Osteoblast (primary cell): ENCODE measurements at places on chromosomes 12 and 14. TPM values are rescaled to one million over a fixed set of nuclear protein-coding genes. Genes with fewer than 3 reads are reported as not detected.

- DNase-seq: no peak
These were observed 26.5 kb downstream of the PACS2 start for GRCh38 chr14:105340821-105341733.

- no peak for DNase-seq
These were observed 211.8 kb upstream of the AVPR1A start for GRCh38 chr12:63362791-63363190.

GRCh38 chr14:103103461-103104388, 9.2 kb downstream of the EXOC3L4 start:
- peak; percentile 95 for DNase-seq

DNA sequence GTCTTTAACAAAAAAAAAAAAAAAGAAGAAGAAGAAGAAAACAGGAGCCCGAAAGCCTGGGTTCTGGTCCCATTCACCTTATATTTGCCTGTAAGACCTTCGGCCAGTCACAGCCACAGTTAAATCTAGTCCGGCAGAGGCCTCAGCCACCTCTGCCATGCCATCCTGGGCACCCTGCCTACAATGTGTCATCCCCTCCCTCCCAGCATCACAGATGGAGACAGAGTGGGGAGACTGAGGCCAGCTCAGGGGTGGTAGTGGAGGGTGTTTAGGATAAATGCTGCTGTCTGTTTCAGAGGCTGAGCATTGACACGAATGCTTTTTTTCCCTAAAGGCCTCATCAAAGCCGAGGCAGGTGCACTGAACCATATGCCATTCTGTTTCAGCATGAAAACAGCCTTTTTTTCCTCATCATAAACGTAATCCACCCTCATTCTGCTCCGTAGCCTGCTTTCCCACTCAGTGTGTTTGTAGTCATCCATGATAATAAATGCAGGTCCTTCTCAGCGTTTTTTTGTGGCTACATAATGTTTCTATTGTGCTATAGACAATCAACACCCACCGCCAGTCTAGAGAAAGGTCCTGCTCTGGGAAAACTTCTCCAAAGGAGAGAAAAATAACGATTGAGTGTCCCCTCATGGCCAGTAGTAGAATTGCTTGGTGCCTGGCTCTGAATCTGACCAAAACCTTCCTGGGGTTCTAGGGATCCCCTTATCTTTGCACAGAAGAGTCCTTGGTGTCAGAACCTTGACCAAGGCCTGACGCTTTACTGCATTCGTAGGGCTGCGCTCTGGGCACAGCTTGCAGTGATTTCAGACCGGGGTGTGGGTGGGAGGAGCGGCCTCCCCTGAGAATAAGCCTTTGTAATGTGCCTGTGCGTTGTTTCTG, 41.1 kb upstream of the TSPAN9 start:
- DNase-seq: peak; percentile 84

GRCh38 chr12:57236925-57237595, 7.5 kb downstream of the SHMT2 start:
- DNase-seq: peak; percentile 89

- DNase-seq: peak; percentile 97
These were observed 104.1 kb downstream of the LGMN start for GRCh38 chr14:92644171-92644969.

DNA sequence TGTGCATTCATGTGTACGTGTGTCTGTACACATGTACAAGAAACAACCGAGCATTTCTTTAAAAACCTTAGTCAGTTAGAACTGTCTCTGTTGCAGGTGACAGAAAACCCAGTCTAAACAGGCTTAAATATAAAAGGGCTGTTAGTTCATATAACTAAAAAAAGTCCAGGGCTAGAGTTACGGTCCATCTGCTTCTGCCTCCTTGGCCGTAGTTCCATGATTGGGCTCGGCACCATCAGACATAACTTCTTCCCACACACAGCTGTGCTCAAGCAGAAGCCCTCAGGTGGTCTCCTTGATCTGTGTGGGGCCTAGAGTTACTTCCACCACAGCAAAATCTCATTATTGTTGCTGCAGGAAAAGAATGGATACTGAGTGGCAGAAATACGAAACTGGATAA, 34.6 kb downstream of the CKB start:
- DNase-seq: no peak

- DNase-seq: no peak
These were observed 15.0 kb upstream of the FOXG1 start for GRCh38 chr14:28751467-28752058.

GRCh38 chr12:3453990-3454680, 36.9 kb upstream of the PRMT8 start:
- DNase-seq: peak; percentile 93

- DNase-seq: no peak
These were observed 374.9 kb downstream of the GXYLT1 start for GRCh38 chr12:41769810-41770209.

DNA sequence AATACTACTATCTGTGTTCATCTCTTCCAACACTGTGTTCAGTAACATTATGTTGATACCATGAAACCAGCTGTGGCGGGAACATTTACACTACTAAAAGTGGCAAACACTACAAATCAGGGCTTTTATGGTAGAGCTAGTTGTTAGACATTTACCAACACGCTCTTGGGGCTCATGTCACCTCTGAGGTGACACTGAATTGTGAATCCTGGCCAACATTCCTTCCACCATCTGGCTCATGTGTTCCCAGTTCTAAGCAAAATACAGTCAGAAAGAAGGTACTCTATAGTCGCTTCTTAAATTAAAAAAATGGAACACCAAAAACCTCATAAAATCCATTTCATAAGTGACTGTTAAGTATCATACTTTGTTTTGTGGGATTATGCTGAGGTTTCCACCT, 436.6 kb downstream of the FUT8 start:
- DNase-seq: no peak

- DNase-seq: no peak
These were observed 7.6 kb downstream of the RASSF9 start for GRCh38 chr12:85828576-85828975.

GRCh38 chr12:111184161-111184560, 184.7 kb downstream of the PHETA1 start:
- no peak for DNase-seq

DNA sequence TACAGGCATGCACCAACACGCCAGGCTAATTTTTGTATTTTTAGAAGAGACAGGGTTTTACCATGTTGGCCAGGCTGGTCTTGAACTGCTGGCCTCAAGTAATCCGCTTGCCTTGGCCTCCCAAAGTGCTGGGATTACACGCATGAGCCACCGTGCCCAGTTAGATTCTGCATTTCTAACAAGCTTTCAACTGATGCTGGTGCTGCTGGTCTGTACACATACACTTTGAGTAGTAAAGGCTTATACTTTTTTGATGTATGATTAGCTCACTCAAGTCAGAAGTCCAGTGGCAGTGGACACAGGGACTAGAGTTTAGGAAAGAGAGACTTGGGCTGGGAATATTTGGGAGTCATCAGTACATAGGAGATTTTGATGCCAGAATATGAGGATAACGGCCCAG, 2.2 kb upstream of the TBC1D15 start:
- DNase-seq: no peak

DNA sequence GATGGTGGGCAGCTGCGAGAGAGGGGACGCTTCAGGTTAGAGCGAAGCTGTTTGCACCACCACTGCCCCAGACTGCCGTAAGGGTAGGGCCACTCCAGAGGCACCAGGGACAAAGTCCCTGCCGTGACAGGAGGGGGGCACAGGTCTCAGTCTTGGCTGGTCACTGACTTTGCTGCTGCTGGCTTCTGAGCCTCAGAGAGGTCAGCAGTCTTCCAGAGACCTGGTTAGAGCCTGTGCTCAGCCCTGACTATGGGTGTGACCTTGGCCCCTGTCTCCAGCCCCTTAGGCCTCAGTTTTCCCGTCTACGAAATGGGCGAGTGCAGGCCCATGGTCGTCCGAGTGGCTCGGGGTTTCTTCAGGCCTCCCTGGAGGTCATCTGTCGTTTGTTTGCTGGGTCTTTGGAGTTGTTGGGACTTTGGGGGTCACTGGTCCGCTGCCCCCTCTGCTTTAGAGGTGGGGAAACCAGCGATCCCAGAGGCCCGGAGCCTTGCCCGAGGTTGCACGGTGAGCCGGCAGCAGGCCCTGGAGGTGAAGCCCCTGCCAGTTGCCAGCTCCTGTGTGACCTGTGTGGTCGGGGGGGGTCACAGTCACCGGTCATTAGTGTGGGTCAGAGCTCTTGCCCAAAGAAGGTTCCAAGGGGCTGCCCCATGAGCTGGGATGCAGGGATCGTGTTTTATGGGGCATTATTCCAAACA, 15.3 kb downstream of the MEG3 start:
- peak; percentile 39 for DNase-seq

- peak; percentile 8 for DNase-seq
These were observed 81.3 kb downstream of the RALGAPA1 start for GRCh38 chr14:35727764-35728163.

DNA sequence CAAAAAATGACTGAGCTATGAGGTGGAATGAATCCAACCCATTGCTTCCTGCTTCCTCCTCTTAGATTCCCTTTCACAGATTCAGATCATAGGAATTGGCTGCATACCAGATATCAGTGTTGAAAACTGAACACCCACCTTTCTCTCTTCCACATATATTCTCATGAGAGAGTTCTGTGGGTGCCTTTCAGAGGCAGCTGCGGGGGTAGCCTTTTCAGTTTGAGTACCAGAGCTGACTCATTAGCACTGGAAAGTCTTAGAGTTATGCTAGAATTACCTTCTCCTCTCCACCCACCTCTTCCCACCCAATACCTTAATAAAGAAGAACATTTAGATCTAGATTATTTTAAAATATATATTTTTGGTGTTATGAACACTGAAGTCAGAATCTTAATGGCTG, 495.4 kb upstream of the SEL1L start:
- no peak for DNase-seq

- DNase-seq: peak; percentile 85
These were observed 18.0 kb downstream of the LRTM2 start for GRCh38 chr12:1838205-1838993.

DNA sequence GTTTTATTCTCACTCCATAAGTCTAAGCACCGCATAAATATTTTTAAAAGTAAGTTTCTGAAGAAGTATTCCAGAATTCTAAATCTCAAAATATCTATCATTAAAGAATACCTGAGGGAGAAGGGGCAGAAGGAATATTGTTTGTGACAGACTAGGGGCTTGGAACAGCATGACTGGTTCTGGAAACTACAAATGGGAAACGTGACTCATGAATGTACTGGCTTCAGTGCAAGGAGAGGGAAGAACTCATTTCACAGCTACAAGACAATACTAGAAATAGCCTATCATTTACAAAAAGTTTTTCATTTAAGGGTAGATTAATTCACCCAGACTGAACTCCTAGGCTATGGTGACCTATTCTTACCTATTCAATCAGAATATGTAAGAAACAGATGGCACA, 121.3 kb downstream of the SLC25A21 start:
- DNase-seq: peak; percentile 44

- no peak for DNase-seq
These were observed 143.8 kb upstream of the DAAM1 start for GRCh38 chr14:59044707-59045106.

GRCh38 chr12:25896981-25897380, 61.5 kb upstream of the RASSF8 start:
- no peak for DNase-seq

DNA sequence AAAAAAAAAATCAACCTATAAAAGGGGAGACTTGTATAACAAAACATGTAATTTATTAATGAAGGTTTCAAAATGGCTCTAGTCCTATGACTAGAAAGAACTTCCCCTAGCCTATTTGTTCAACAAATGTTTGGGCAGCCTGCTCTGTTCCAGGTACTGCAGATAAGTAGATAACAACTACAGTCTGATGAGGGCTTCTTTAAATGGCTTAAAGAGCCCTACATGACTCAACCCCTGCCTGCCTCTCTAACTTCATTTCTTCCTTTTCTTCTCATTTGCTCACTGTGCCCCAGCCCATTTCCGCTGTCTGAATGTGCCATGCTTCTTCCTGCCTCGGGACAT, 21.5 kb downstream of the ALDH6A1 start:
- no peak for DNase-seq

GRCh38 chr14:92959761-92960680, 37.1 kb downstream of the CHGA start:
- peak; percentile 79 for DNase-seq

DNA sequence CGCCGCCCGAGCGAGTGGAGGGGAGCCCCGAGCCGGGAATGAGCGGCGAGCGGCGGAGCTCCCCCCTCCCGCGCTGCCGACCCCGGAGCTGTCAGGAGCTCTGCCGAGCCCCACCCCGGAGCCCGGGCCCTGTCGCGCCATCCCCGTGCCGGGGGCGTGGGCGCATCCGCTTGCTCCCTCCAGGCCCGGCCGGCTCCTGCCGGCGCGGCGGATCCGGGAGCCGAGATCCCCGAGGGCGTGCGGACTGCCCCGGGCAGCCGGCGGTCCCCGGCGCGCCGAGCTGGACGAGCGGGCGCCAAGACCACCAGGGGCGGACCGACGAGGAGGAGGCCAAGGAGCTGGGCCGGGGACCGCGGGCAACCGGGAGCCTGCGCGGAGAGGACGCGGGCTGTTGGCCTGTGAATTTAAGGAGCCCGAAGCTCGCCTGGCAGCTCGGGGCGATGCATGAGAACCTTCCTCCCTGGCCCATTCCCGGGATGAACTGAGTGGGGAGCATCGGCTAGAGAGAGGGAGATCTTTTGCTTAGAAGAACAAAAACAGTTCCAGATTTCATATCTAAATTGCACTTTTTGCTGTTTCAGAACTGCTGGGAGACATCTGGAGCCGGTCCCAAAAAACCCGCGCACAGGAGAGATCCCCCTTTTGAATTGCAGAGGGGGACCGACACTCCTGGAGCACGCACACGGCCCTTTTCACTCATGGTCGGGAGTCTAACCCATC, 2.0 kb downstream of the PTHLH start:
- DNase-seq: peak; percentile 89

- no peak for DNase-seq
These were observed 3.7 kb downstream of the KERA start for GRCh38 chr12:91053951-91054715.

DNA sequence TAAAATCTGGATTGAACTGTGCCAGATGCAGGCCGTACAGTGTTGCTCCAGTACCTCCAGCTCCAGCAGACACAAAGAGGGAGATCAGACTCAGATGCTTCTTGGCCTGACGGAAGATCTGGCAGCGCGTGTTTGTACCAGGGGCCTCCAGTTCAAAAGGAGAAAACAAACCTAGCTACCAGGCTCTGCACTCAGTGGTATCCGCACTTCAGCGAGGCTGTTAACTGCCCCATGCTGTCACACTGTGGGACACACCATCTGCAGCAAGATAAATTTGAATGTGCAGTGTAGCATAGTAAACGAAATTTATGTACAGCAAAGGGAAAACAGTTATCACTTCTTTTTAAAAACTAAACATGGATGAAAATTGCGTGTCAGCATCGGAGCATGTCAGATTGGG, 5.1 kb downstream of the DYNC1H1 start:
- no peak for DNase-seq

Gene KIF5A
- 0.29 and 0.36 TPM in 2 replicates for total RNA-seq

Gene SLC7A8
- total RNA-seq: 4.3 and 10.9 TPM in 2 replicates

Gene IKZF4
- total RNA-seq: 1.2 and 2.5 TPM in 2 replicates

Gene GRIN2B
- not detected in 2 replicates for total RNA-seq

Gene ISM2
- not detected in 2 replicates for total RNA-seq

Gene EML5
- total RNA-seq: under 0.01 TPM in 2 replicates

Gene OSBPL8
- total RNA-seq: 193 and 204 TPM in 2 replicates

Gene P2RX7
- total RNA-seq: 3.8 and 4.0 TPM in 2 replicates
